ENCODE measurements at places on chromosomes 1 and 21.

GRCh38 chr1:36183309-36183856 is 27.4 kb downstream of the MAP7D1 start:
- no peak for DNase-seq

- no peak for DNase-seq
Observed at GRCh38 chr1:195898924-195899323, 709.3 kb downstream of the KCNT2 start.

DNA sequence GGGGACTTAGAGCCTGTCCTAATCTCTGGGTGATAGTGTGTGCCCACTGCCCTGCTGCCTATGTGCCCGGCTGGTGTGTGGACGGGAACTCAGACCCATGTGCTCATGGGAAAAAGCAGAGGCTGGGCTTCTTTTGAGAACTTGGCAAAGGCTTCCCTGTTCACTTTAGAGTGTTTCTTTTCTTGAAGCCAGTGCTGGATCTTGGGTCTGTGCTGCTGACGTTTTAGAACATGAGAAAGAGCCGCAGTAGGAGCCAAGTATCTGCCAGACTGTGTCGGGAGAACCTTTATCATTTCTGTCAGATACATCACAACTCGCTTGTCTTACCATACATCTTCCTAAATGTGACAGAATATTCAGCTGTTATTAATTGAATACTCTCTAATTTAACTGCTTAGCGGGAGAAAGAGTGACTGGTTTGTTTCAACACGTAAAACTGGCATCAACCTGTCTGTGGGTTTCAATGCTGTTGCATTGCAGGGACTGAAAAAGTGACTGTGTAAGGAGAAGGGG is 195.2 kb downstream of the PBX1 start:
- DNase-seq, result no peak

GRCh38 chr1:15958793-15959192 is 17.1 kb downstream of the ZBTB17 start:
- DNase-seq, result no peak
